Amniotic stem cell (primary cell): ENCODE measurements at places on chromosomes 5 and 9.

- DNase-seq, result no peak
Measured at GRCh38 chr9:27356446-27356845, 59.5 kb upstream of the EQTN start.

- no peak for DNase-seq
Measured at GRCh38 chr5:16970826-16971225, 34.7 kb upstream of the MYO10 start.

GRCh38 chr5:162068412-162068811 is 839 bp downstream of the GABRG2 start:
- no peak for DNase-seq

DNA sequence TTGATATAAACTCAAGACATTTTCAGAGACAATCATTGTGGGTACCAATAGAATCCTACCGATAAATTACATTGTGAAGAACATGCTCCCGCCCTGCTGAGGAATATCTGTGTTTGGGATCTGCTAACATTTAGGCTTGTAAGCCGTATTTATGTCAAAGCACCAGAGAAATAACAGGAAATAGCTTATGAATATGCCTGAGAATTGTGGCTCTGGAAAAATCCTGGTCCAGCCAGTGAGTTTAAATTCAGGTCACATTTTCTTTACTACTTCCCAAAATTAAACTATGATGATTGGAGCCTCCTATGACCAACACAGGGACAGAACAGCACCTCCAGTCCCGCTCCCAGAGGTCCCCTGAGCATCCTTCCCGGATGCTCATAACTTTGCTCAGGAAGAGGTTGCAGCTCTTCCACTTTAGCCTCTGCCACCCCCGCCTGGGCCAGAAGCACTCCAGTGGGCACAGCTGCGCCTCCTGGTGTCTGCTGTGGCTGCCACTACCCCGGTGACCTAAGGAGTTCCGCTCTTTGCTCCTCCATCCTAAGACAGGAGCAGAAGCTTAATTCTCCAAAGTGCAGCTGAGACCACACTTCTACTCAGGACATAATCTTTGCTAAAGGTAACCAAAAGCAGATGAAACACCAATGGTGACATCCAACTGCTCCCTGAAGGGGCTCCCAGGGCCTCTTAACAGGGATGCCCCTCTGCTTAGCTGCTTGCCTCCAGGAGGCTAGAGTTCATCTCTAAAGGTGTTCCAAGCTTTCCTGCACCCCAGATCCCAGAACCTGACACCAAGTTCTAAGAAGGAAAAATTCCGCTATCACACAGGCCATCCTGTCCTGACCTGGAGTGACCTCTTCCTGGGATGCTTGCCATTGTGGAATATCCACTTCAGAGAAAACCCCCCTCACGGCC is 58.8 kb downstream of the SLC1A1 start:
- no peak for DNase-seq

GRCh38 chr9:13705918-13706317 is 426.4 kb upstream of the MPDZ start:
- DNase-seq, result no peak

- no peak for DNase-seq
Measured at GRCh38 chr9:98992885-98993569, 49.3 kb downstream of the COL15A1 start.

DNA sequence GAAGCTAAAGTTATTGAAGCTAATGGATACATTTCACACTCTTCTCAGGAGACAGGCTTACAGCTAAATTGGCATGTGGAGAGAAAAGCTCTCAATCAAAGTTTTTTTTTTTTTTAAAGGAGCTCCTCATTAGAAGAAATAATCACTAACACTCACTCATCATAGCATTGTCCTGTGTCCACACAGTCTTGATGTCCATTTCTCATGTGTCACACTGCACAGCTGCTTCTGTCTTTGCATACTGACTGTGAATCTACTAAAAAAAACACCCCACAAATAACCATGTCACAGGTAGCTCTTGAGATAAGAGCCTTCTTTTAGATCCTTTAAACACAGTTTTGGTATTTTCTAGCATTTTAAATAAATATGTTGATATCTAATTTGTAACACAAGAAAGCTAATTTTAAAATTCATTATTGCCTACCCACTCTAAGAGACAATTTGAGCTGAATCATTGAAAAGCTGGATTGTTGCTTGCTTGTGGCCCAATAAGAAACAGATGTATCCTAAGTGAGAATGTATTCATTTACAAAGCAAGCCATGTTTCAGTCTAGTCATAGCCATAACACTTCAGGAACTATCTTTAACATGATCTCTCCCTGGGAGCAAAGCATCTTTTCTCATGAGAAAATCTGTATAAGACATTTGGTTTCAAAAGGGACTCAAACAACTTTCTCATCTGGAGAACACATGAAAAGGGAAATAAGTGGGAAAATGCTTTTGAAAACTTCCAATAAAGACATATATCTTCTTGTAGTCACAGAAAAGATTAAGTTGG is 48.1 kb upstream of the PCSK1 start:
- DNase-seq, result no peak

DNA sequence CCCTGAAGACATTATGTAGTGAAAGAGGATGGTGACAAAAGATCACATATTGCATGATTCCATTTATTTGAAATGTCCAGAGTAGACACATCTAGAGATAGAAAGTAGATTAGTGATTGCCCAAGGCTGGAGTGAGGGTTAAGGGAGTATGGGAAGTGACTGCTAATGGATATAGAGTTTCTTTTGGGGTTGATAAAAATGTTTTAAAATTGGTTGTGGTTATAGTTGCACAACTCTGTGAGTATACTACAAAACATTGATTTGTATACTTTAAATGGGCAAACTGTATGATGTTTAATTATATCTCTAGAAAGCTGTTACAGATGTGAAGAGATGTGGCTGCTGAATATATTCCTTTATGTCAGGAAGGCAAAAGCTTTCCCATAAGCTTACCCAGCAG is 202.8 kb downstream of the CCDC171 start:
- no peak for DNase-seq
